Dermis microvascular lymphatic vessel endothelial cell (primary cell): ENCODE measurements at places on chromosomes 3 and 15. TPM values are rescaled to one million over a fixed set of nuclear protein-coding genes. Genes with fewer than 3 reads are reported as not detected.
A peak's percentile ranks its signal among the peaks of the same experiment; 100 is the strongest.

- DNase-seq: no peak
Measured at GRCh38 chr3:182596676-182597410, 196.5 kb upstream of the ATP11B start.

The GOLGA6L7 gene
- total RNA-seq: not detected in 2 replicates

The TEX9 gene
- total RNA-seq: 0.25 and 0.26 TPM in 2 replicates

The CAMKV gene
- total RNA-seq: not detected in 2 replicates

GRCh38 chr3:127329631-127330285 is 41.9 kb upstream of the PRR20G start:
- no peak for DNase-seq

The IQGAP1 gene
- 139 and 145 TPM in 2 replicates for total RNA-seq

- DNase-seq: peak; percentile 59
Measured at GRCh38 chr3:122258757-122259371, 66.2 kb upstream of the CSTA start.

The IGSF11 gene
- under 0.01 and 0.13 TPM in 2 replicates for total RNA-seq

The DOCK3 gene
- under 0.01 TPM in 1 of 2 replicates, not detected in the other for total RNA-seq

GRCh38 chr3:24400450-24400849 is 94.2 kb downstream of the THRB start:
- no peak for DNase-seq

GRCh38 chr3:141047168-141047567 is 4.0 kb upstream of the SPSB4 start:
- DNase-seq: no peak

The CPNE4 gene
- total RNA-seq: not detected in 2 replicates

The ADAMTSL3 gene
- total RNA-seq: 22.2 and 26.2 TPM in 2 replicates

GRCh38 chr15:68098465-68098864 is 44.4 kb downstream of the PIAS1 start:
- no peak for DNase-seq

DNA sequence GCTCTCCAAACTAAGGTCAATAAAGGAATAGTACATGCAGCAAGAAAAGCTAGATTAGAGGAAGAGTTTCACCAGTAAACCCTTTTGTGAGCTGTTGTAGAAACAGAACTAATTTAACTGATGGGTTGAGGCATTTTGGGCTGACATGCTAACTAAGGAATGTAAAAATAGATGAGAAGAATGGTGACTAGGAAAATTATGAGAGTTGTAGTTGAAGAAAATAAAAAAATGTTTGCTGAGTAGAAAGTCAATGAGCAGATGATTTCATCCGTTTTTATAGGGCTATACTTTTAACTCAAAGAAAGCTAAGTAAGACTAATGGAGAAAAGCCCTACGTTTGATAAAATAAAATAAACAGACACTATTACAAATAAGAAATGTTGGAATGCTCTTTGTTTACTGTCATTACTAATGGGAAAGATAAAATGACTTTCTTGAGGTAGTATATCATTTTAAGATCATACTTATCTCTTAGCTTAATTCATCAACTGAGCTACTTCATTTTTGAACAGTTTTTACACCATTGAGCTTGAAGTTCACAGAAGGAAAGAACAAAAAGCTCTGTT is 209.4 kb upstream of the DPH6 start:
- DNase-seq: no peak

- DNase-seq: no peak
Measured at GRCh38 chr15:90799639-90800170, 68.7 kb upstream of the FURIN start.

- no peak for DNase-seq
Measured at GRCh38 chr3:56775445-56775837, 26.3 kb downstream of the ARHGEF3 start.

DNA sequence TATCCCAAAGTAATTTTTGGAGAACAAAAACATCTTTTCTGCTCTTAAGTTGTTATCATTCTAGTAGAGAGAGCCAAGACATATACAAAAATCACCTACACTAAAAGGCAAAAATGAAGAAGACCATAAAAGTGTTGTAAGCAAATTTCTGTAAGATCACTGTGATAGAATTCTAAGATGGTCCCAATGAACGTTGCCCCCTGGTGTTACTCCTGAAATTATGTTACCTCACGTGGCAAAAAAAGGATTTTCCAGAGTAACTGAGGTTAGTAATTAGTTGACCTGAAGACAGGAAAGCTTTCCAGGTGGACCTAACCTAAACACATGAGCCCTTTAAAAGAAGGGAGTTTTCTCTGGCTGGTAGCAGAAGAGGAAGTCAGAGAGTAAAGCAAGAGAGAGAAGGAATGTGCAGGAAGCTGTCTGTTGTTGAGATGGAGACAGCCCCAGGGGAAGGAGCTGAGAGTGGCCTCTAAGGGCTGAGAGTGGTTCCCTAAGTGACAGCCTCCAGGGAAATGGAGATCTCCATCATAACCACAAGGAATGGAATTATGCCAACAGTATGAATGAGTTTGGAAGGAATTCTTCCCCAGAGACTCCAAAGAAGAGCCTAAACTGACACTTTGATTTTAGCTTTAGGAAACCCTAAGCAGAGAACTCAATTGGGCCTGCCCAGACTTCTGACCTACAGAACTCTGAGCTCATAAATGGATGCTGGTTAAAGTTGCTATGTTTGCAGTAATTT is 205.9 kb downstream of the CD47 start:
- no peak for DNase-seq

GRCh38 chr3:10570196-10570946 is 65.0 kb upstream of the ATP2B2 start:
- no peak for DNase-seq

- no peak for DNase-seq
Measured at GRCh38 chr3:141280690-141281089, 49.1 kb downstream of the PXYLP1 start.

The ISL2 gene
- 0.63 and 0.90 TPM in 2 replicates for total RNA-seq

DNA sequence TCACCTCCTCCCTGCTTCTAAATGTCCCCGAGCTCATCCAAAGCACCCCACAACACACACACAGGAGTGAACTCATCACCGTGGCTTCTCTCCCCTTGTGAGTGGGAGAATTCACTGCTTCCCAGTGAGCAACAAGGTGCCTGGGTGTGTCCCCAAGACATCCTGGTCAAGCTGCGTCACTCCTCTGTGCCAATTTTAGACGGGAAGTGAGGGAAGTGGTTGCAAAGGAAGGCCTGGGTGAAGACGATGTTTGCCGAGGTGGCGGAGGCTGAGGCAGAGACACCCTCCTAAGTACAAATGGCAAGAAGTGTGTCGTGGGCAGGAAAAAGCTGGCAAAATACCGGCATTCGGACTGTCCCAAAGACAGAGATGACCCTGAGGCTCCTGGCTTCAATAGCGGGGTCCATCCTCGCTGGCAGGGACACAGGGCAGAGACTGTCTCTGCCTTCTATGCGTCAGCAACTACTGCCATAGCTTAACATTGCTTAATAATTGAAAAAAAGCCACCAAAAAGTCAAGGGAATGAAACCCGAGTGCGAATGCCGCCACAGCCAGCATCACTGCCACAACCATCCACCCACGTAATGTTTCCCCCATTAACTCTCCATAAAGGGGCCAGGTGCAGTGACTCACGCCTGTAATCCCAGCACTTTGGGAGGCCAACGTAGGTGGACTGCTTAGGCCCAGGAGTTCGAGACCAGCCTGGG is 72.8 kb downstream of the VGLL4 start:
- no peak for DNase-seq

DNA sequence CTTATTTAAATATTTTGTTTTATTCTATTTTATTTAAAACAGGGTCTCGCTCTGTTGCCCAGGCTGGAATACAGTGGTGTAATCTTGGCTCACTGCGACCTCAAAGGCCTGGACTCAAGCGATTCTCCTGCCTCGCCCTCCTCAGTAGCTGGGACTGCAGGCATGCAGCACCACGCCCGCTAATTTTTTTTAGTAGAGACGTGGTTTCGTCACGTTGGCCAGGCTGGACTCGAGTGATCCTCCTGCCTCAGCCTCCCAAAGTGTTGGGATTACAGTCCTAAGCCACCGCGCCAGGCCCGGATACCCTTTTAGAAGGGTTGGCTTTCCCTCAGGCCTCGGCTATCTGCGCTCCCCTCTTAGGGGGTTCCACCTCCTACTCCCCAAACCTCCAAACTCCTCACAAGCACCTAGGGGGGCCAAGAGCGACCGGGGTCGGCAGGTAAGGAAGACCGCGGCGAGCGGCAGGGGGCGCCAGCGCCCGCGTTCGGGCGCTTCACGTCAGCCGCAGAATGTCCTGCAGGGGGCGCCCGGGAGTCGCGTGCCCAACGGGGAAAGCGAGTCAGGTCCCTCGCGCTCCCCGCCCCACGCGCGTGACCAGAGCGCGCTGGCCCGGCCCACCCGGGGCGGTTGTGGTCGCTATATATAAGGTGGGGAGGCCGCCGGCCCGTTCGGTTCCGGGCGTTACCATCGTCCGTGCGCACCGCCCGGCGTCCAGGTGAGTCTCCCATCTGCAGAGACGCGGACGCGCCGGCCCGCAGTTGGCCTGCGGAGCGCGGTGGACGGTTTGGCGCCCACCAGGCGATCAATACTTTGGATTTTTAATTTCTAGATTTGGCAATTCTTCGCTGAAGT is 51.8 kb upstream of the GATM start:
- DNase-seq: peak; percentile 63

- no peak for DNase-seq
Measured at GRCh38 chr3:104596054-104596453, 770.7 kb upstream of the ALCAM start.

DNA sequence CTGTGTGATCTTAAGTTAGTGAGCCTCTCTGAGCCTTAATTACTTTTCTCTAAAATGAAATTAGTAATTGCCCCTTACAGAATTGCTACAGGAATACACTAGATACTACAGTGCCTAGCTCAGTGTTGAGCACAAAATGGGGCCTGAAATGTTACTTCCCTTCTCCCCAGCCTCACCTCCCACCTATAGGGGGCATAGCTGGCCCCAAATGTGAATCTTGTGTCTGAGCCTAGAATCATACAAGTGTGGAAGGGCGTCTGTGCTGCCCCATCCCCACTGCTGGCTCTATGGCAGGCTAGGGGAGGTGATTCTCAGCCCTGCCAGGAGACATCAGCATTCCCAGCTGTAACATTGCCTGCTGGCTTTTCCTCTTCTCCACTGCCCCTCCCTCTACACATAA is 42.7 kb downstream of the IFT122 start:
- no peak for DNase-seq

The GOLGA6B gene
- not detected in 2 replicates for total RNA-seq

DNA sequence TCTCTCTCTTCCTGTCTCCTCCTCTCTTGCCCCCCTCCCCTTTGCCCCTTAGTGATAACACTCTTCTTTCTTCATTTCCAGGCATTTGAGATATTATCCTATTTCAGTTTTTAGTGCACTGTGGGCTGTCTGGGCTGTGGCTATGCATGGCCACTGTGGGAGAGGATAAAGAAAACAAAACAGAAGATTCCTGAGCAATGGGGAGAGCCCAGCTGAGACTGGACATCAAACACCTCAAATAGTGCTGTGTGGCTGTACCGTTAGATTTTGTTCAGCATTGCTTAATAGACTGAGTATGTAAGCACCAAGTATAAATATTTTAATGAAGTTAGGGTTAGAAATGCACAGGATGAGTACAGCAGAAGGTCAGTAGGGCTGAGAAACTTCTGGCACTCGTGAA is 7.9 kb upstream of the GBE1 start:
- no peak for DNase-seq
